ENCODE measurements at places on chromosomes 3 and 15.

- peak; percentile 45 for DNase-seq
Observed at GRCh38 chr15:63023351-63023945, 19.1 kb upstream of the TPM1 start.

DNA sequence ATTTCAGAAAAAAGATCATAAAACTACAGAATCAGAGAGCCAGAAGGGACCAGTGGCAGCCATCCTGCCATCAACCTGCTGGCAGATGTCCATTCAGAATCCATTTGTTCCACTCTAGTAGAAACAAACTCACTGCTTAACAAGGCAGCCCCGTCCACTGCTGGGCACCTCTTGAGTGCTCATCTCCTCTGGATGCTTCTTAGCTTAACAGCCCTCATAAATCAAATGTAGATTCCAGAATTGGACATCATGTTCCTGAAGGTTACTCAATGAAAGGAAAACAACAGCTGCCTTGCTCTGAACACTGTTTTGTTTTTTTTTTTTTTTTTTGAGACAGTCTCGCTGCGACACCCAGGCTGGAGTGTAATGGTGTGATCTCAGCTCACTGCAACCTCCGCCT lies 37.3 kb downstream of the ABCC5 start:
- DNase-seq = peak; percentile 43

DNA sequence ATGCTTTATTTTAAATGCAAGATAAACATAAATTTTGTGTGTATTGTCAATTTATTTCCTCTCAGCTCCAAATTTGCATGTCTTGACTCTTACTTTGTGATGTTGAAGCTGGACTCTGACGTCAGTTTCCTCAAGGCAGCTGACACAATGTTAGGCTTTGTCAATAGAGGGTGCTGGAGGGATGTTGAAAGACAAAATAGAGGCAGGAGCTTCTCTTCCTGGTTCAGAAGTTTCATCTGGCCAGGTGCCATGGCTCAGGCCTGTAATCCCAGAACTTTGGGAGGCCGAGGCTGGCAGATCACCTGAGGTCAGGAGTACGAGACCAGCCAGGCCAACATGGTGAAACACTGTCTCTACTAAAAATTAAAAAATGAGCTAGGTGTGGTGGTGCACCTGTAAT lies 408.6 kb downstream of the GBE1 start:
- DNase-seq = no peak

GRCh38 chr3:29488922-29489321 lies 208.1 kb downstream of the RBMS3 start:
- DNase-seq = no peak

GRCh38 chr15:27059610-27060202 lies 88.7 kb downstream of the GABRG3 start:
- DNase-seq = no peak

DNA sequence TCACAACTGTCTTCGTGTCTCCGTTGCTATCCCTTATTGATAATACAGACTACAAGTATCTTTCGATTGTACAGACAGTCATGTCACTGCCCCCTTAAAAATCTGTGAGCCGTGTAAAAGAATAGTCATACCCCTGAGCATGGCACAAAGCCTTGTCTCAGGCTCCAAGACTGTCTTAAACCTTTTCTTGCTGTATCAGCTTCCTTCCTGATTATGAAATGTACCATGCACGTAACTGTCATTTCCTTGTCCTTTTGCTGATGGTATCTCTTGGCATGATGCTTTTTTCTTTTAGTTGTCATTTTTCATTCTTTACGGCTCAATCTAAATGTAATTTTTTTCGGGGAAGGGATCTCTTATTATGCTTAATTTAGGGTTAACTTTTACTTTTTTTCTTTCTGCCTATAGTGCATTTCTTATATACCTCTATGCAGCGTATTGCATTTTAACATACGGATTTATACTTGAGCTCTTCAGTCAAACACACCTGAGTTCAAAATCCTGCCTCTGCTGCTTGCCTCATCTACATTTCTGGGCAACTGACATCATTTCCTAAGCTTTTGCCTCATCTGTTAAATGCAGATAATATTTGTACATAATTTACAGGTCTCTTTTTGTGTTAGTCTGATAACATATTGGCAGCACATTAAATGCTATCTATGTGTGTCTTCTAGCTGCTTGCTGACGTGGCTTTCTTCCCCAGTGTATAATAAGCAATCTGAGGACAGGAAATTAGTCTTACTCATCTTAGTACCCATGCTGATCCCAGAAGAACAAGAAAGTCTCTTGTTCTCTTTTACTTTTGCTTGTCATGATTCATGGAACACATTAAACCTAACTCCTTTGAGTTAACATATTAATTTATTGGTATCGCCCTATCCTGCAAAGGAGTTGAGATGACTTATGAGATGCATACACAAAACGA lies 57.3 kb downstream of the ROBO2 start:
- peak; percentile 35 for DNase-seq

- no peak for DNase-seq
Observed at GRCh38 chr3:154195620-154196356, 74.6 kb downstream of the ARHGEF26 start.

- DNase-seq = no peak
Observed at GRCh38 chr3:172476347-172476746, 28.1 kb upstream of the GHSR start.

GRCh38 chr3:1515882-1516281 lies 423.1 kb downstream of the CNTN6 start:
- DNase-seq = no peak

- DNase-seq = no peak
Observed at GRCh38 chr3:12911881-12912415, 70.6 kb upstream of the RPL32 start.

GRCh38 chr3:50320853-50321335 lies 1.7 kb downstream of the HYAL2 start:
- DNase-seq = peak; percentile 40

DNA sequence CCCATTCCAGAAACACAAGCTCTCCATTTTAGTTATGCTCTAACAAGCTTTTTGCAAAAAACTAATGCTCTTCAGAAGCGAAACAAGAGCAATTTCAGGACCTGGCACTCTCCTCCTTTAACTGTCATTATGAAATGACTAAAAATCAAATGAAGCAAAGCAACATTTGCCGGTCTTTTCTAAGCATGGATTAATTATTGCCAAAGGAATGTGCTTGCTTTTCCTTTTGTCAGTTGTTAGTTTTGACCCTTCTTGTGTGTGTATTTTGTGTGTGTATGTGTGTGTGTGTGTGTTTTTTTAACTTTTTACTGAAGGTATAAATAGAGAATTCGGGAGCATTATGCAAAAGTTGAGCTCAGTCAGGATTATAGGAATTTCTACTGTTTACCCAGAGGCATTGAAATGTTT lies 509.1 kb downstream of the TUSC7 start:
- no peak for DNase-seq

DNA sequence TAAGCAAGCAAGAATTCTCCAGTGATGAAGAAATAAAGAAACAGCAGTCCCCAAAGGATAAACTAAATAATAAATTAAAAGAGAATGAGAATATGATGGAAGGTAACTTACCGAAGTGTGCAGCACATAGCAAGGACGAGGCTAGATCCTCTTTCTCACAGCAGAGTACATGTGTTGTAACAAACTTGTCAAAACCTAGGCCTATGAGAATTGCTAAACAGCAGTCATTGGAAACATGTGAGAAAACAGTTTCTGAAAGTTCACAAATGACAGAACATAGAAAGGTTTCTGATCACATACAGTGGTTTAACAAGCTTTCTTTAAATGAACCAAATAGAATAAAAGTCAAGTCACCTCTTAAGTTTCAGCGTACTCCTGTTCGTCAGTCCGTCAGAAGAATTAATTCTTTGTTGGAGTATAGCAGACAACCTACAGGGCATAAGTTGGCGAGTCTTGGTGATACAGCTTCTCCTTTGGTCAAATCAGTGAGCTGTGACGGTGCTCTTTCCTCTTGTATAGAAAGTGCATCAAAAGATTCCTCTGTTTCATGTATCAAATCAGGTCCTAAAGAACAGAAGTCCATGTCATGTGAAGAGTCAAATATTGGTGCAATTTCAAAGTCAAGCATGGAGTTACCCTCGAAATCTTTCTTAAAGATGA lies 4.5 kb upstream of the SCG5 start:
- no peak for DNase-seq

DNA sequence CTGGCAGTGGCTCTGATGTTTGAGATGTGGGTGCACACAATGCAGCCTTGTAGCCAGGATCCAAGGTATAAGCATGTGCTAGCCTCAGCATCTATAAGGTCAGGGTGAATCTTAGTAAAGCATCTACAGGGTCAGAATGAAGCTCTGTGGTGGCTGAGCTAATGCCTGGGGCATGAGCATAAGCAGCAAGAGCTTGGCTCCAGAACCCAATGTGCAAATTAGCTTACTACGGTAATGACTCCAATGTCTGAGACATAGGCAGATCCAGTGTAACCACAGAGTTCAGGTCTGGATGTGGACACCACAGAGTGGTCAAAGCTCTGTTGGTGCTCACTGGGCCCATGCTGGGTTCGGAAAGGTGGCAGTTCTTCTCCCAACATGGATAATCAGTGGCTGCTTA lies 304.5 kb upstream of the NECTIN3 start:
- DNase-seq = no peak

DNA sequence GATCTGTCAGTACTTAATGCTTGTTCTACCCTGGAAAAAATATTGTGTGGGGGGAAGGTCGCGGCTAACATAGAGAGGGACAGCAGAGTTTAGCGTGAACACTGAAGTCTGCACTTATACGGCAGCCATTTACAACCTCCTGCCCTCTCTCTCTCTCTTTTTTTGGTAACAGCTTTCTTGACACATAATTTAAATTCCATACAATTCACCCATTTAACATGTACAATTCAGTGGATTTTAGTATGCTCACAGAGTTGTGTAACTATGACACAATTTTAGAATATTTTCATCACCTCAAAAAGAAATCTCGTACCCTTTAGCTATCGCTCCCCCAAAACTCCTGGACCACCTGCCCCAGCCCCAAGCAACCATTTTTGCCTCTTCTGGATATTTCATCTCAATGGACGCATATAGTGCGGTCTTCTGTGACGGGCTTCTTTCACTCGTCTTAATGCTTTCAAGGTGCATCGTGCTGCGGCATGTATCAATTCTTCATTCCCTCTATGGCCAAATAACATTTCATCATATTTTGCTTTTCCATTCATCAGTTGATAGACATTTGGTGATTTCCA lies 141.8 kb downstream of the XXYLT1 start:
- no peak for DNase-seq

GRCh38 chr15:73858062-73858461 lies 15.3 kb upstream of the TBC1D21 start:
- DNase-seq = no peak

GRCh38 chr15:51838270-51838669 lies 8.8 kb downstream of the TMOD3 start:
- DNase-seq = no peak

DNA sequence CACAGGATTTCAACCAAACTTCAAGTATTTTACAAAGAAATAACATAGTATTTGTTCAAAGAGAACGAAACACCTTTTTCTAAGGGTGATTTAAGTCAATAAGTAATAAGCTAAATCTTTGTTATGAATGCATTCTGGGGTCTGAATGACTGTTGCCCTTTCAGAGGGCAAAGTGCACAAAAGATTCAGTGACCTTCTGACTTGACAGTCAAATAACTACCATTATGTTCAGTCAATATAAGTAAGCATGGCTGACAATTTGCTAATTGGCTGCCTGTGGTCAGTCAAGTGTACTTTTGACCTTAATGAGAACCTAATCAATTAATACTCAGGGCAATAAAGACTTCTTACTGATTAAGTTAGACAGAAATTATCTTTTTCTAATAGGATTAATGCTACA lies 133.1 kb upstream of the NANOGP8 start:
- no peak for DNase-seq

DNA sequence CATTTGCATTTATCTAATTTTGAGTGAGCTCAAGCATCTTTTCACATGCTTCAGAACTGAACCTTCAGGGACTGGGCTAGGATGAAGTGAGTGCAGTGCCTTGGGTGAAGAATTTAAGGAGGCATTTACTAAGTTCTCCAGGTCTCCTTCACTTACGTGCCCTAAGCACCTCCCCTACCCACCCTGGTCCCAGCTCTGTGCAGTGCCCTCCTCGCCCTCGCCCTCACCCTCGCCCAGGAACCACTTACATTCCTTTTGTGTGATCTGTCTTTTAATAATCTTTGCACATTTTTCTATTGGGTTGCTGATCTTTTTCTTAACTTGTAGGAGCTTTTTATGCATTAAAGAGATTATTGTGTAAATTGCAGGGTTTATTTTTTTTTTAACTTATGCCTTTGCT lies 322.6 kb downstream of the THSD4 start:
- DNase-seq = no peak

DNA sequence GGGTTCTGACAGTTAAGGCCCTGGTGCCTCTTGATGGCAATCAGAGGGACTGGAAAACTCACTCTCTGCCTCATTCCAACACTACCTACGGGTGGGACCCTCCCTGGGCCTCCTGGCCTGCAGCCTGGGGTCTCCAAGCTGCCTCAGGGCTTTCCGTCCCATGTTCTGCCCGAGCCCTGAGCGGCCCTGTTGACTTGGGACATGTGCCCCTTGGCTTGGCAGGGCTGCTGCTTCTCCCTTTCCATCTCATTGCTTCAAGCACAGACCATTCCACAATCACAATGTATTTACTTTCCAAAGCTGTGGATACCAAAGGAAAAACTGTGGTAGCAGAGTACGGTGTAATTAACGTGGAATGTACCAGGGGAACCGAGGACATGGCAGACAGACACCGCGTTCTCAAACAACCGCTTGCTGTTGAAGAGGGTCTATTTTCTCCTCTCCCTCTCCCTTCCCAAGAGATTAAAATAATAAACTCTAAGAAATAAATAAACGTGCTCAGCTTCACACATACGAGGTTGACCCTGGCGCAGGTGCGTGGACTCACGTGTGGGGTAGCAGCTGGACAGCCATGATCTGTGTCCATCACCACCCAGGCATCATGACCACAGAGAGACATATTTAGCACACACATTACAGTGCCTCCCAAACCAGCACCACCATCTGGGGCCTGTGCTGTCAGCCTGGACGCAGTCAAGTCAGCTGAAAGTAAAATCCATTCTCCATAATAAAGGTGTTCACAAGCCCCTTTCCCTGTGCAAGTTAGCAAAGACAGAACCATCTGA lies 172.0 kb downstream of the XXYLT1 start:
- DNase-seq = no peak

- peak; percentile 57 for DNase-seq
Observed at GRCh38 chr3:159236321-159236720, 434.5 kb downstream of the MFSD1 start.

GRCh38 chr3:65922441-65922840 lies 116.3 kb downstream of the MAGI1 start:
- DNase-seq = peak; percentile 22

DNA sequence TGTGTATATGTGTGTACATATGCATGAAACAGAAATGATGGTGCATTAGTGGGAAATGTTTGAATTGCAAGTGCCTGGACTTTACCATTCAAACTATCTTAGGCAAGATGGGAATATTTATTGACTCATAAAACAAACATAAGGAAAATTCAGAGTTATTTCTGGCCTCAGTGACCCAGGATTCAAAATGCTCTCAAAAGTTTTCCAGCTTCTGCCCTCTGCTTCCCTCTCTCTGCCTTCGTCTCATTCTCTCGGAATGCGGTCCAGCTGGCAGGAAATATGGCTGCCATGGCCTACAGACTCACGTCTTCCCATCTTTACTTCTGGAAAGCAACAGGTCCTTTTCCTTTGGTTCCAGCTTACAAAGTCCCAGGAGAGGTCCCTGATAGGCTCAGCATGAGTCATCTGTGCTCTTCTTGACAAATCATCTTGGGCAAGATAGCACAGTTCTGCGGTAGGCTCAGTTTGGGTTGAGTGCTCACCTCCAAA lies 8.7 kb upstream of the ZNF774 start:
- DNase-seq = peak; percentile 47

GRCh38 chr3:108396336-108396735 lies 100.0 kb downstream of the HHLA2 start:
- no peak for DNase-seq
